RCC 7860 (cell line): ENCODE measurements at places on chromosomes 16 and 17.

GRCh38 chr16:21650521-21650920 is 1.9 kb downstream of the IGSF6 start:
- no peak for DNase-seq

DNA sequence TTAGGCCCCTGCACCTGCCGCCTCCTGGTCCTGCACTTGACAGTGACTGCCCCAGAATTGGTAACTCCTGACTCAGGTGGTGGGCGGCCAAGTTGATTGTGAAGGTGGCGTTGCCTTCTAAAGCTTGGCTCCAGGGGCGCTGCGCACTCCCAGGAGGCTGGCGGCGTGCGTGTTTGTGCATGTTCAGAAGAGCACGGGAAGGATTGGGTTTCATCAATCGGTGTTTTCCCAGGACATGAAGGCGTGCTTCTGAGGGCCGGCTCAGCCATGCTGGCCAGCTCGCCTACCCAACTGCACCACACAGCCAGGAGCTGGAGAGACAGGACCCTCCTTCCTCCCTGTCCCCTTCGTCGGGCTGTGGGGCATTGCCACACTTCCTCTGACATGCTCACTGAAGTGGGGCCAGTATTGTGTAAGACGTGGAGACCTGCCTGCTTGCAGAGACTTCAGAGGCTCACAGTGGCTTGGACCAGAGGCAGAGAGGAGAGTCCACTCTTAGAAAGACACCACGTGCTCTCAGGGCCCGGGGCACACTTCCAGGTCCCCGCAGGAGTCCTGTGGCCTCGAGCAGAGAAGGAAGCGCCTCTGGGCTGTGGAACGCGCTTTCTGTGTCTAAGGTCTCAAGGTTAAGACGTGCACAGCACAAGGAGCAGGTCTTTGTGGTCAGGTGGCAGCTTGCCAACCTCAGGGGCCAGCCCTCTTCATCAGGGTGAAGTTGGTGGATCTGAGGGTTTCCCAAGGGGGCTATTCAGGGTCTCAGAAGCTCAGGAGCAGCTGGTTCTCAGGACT is 2.8 kb downstream of the RAB40C start:
- DNase-seq = no peak

GRCh38 chr16:12580809-12581208 is 222.9 kb downstream of the CPPED1 start:
- no peak for DNase-seq

DNA sequence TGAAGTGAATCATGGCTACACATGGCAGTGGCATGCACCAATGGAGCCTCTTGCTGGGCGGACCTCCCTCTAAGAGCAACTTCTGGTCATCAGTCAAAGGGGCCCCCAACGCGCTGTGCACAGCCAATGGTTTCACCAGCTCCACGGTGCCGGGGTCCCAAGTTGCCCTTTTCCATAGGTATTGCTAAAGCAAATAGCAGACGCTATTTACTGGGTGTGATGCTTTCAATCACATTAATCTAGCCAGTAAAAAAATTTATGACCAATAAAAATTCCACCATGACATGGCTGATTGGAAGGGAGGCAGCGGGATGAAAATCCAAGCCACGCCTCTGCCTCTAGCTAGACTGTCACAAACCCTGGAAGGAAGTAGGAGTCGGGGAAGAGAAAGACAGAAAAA is 680.3 kb upstream of the SOX9 start:
- DNase-seq = no peak

GRCh38 chr17:45020354-45021138 is 30.9 kb downstream of the DCAKD start:
- DNase-seq = no peak

DNA sequence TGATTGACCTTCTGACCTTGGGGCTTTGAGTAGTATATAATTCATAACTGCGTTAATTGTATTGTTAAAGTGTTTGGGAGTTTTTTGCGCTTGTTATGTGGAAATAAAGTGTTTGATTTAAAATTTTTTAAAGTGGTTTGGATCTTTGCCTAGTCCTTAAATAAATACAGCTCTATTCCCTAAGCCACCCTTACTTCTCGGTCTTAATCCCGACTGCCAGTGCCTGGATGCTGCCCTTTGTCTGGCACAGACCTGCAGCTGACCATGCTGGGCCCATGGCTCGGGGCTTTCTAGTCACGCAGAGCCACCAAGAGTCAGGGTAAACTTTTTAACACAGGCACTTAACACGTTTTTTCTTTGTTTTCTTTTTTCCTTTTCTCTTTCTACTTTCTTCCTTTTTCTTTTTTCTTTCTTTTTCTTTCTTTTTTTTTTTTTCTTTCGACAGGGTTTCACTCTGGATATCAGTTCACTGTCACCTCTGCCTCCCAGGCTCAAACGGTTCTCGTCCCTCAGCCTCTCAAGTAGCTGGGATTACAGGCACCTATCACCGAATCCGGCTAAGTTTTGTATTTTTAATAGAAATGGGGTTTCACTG is 19.6 kb upstream of the SLC5A11 start:
- DNase-seq = no peak
